Activated CD4-positive, alpha-beta T cell treated with anti-CD3 and anti-CD28 coated beads, Interleukin-2, amount 10 ng/mL, durations not matched to agents 7 days and 5 days (primary cell): ENCODE measurements at places on chromosomes 7 and 10.

DNA sequence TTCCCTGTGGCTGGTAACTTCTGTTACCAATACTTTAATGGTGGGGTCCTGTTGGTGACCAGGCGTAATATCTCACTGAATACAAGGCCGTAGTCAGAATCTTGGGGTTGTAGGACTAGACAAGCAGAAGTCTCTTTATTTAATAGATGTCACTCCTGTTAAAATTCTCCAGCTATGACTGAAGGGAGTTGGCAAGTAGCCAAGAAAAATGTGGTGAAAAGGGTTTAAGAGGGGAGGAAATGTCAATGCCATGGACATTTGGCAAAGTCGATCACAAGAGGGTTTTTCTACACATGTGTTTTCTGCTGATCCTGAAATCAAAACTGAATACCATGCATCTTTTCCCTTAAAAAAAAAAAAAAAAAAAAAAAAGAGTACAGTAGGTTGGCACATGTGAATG is 533.5 kb downstream of the AUTS2 start:
- DNase-seq: no peak

DNA sequence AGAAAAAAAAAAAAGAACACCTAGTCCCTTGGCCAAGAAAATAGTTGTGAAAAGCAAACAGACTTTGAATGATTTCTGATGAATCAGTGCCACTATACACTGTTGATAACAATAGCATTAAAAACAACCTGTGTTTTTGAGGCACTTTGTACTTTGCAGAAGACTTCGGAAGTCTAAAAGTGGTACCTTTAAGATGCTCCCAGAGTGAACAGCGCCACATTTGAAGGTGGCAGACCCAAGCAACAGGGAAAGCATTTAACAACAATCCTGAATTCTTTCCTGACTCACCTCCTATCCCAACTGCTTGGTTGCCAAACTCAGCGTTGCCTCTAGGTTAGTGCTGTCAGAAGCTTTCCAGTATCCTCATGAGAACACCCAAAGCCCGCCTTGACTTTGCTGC is 102.5 kb upstream of the CCDC6 start:
- no peak for DNase-seq

- DNase-seq: no peak
These were observed 320.7 kb downstream of the GRID1 start for GRCh38 chr10:86045896-86046295.

- no peak for DNase-seq
These were observed 26.4 kb downstream of the BMPR1A start for GRCh38 chr10:86782701-86783418.
